ENCODE measurements at places on chromosomes 12 and 14.

GRCh38 chr12:116138364-116138763, 139.1 kb downstream of the MED13L start:
- no peak for DNase-seq

- no peak for DNase-seq
Measured at GRCh38 chr12:12947902-12948301, 4.1 kb downstream of the GPRC5D start.

GRCh38 chr14:28756884-28757570, 9.6 kb upstream of the FOXG1 start:
- DNase-seq: no peak

- no peak for DNase-seq
Measured at GRCh38 chr12:107990325-107990724, 138.8 kb upstream of the WSCD2 start.

- DNase-seq: no peak
Measured at GRCh38 chr14:90551070-90551704, 154.4 kb downstream of the CALM1 start.

GRCh38 chr12:97968641-97969197, 506.1 kb downstream of the RMST start:
- DNase-seq: no peak

GRCh38 chr12:91662021-91662420, 479.4 kb upstream of the DCN start:
- DNase-seq: no peak

DNA sequence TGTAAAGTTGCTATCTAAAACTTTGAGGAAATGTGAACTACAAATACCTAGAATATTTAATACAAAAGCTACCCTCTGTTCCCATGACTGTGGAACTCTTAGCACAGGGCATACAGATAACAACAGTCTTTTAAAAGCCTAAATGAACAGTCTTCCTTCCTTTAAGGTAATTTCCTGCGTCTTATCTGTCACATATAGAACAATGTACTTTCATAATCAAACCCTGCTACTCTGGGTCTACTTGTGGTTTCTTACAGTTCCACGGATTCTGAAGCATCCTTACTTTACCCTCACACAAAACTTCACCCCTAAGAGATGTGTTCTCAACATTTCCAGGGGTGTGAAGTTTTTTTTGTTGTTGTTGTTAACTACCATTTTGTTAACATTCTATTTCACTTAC, 5.1 kb downstream of the PKP2 start:
- no peak for DNase-seq

DNA sequence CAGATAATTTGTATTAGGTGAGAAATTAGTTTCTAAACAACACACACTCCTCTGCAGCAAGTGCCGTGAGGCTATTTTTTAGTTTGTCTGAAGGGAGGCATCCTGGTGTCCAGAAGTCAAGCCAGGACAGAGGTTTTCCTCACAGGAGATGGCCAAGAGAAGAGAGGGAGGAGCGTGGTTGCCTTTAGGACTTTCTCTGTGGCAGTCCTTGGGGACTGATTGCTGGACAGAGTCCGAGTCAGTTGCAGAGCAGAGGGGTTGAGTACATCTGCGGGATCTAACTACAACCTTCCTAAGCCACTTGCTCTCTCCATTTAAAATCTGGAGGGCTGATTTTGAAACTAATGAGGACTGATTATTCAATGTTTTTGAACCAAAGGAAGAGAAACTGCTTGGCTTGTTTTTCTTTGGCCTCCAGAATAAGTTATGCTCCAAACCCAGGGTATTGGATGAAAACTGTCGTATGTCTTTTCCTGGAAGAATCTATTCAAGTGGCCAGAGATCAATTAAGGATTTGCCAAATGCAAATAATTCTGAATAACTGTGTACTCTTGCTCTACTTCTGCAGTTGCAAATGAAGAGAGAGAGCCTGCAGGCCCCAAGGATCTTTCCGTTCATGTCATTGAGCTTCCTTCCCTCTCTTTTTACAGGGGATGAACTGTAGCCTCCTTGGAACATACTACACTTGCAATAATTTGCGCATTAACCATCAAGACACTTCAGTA, 1.2 kb downstream of the SLCO1C1 start:
- DNase-seq: no peak

GRCh38 chr12:18897823-18898222, 159.9 kb downstream of the CAPZA3 start:
- no peak for DNase-seq

DNA sequence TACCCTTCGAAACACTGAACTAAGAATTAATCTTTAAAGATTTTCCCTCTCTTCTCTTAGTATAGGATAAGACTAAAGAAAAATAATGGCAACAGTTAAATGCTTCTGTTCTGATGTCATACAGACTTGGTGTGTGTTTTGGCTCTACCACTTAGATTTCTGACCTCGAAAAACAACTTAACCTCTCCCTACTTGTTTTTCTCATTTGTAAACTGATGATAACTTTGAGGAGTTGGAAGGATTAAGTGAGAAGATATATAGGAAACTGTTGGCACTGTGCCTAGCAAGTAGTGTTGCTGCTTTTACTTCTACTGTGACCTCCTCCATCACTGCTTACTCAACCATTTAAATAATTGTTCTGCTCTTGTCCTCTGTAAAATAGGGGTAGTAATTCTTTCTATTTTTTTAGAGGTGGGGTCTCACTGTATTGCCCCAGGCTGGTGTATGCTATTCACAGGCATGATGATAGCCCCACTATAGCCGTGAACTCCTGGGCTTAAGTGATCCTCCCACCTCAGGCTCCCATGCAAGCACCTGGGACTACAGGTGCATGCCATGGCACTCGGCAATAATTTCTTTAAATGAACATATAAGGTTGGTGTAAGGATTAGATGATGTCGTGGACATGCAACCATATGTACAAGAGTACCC, 22.4 kb downstream of the PALS1 start:
- DNase-seq: no peak

DNA sequence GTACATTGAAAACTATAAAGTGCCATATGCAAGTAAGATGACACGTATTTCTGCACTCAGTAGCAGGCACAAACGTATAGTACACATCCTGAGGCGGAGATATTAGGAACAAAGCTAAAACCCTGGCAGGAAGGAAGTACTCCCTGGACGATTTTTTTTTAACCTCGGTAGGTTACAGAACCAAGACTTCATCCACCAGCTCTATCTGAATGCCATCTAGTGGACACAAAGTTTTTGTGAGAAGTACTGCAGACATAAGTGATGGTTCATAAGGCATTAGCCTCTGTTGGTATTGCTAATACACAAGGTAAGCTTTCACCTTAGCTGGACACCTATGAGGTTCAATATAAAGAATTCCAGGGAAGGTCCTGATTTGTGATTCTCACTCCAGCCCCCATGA, 83.0 kb upstream of the CCDC196 start:
- DNase-seq: no peak

DNA sequence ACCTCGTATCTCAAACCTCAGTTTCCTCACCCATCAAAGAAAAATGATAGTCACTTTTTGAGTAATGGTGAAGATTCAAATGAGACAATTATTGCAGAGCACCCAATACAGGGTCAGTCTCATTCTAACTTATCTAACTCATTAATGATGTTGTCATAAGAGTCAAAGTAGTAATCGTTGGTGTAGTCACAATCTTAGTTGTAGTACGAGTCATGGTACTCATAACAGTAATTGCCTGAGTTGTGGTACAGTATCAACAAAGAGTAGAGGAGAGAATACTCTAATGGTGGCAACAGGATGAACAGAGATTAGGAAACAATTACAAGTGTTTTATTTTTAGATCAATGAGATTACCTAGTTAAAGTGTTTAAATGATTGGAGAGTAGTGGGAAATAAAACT, 93.6 kb upstream of the TMTC2 start:
- DNase-seq: no peak

DNA sequence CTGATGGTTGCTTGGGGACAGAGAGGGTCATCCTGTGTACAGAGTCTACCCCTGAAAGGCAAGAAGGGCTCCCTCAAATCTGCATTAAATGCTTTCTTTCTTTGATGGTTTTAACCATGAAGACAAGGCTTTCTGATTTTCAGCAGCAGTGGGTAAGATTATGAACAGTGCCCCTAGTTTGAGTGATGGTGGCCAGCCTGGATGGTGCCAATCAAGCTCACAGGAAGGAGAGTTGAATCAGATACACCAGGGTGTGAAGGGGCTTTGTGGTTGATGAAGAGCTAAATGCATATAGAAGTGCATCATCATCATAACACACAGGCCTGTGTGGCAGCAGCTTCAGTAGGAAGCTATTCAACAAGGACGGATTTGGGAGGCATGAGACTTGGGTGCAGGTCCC, 5.7 kb downstream of the KRT85 start:
- no peak for DNase-seq

DNA sequence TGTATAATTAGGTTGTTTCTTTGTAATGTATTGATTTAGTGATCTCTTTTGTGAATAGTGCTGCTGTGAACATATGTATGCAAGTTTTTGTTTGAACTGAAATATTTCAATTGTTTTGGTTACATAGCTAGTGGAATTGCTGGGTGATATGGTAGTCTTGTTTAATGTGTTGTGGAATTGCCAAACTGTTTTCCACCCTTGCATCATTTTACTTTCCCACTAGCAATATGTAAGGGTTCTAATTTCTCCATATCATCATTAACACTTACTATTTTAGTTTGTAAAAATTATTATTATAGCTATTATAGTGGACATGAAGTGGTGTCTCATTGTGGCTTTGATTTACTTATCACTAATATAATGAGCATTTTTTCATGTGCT, 5.9 kb downstream of the G2E3 start:
- DNase-seq: no peak

DNA sequence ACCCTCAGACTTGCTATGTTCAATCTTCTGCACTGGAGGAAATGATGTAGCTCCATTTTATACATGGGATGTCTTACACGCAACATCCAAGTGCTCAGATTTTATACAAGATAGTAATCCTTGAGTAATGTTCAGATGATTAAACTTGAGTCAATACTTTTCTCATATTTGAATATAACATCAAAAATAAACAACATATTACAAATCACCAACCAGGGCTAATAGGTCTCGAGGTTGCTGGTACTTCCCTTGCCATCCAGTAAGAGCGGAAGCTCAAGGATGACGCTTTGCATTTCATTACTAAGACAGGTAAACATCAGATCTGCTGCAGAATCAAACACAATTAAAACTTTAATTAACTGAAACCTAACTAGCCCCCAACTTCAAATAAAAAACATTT, 97.3 kb downstream of the FOXN3 start:
- DNase-seq: no peak

GRCh38 chr12:70971001-70971794, 50.7 kb upstream of the PTPRR start:
- DNase-seq: no peak

GRCh38 chr14:73460691-73461127, 2.4 kb upstream of the NUMB start:
- DNase-seq: no peak

DNA sequence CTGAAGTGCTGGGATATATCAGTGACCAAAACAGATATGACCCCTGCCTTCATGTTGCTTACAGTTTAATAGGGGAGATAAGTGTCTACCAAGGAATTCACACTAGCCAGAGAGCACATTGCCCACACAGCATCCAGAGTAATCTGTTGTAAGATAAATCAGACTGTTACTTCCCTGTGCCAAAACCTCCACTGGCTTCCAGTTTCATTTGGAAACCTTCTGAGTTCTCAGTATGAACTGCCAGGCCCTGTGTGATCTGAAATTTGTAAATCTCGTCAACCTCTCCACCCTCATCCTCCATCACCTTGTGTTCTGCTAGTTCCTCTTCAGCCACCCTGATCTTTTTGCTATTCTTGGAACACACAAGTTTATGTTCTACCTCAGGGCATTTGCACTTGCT, 154.7 kb downstream of the ETV6 start:
- no peak for DNase-seq

DNA sequence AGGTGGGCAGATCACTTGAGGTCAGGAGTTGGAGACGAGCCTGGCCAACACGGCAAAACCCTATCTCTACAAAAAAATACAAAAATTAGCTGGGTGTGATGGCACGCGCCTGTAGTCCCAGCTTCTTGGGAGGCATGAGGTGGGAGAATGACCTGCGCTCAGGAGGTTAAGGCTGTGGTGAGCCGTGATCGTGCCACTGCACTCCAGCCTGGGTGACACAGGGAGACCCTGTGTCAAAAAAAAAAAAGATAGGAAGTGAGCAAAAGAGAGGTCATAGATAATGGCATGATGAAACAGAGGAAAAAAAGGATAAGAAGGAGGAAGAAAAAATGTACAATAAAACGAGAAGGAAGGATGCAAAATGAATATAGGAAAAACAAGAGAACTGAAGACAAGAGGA, 159.5 kb downstream of the ETV6 start:
- no peak for DNase-seq

GRCh38 chr12:21980544-21980943, 39.3 kb upstream of the ABCC9 start:
- no peak for DNase-seq

- DNase-seq: no peak
Measured at GRCh38 chr12:4174417-4174816, 99.1 kb upstream of the CCND2 start.

GRCh38 chr12:129615001-129615400, 288.8 kb downstream of the TMEM132D start:
- no peak for DNase-seq

GRCh38 chr14:96385385-96385784, 6.5 kb upstream of the AK7 start:
- no peak for DNase-seq

- DNase-seq: no peak
Measured at GRCh38 chr12:11672256-11673191, 23.1 kb downstream of the ETV6 start.

DNA sequence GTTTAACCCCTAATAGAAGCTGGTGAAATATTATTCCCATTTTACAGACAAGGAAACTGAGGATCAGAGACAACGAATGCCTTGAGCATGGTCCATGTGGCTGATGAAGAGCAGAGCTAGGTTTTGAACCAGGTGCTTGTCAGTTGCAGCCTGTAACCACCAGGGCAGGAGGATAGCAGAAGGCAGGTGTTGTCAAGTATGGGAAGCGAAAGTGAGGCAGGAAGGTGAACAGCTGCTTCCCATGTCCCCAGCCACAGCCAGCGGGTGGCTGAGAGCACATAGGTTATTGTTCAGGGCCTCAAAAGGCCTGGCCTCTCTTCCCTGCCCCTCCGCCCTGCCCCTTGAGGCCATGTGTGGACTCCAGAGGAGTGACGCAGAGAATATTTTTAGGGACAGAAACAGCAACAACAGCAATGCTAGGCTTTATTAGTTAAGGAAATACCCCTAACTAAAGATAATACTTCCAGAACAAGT, 39.6 kb downstream of the IQSEC3 start:
- no peak for DNase-seq

DNA sequence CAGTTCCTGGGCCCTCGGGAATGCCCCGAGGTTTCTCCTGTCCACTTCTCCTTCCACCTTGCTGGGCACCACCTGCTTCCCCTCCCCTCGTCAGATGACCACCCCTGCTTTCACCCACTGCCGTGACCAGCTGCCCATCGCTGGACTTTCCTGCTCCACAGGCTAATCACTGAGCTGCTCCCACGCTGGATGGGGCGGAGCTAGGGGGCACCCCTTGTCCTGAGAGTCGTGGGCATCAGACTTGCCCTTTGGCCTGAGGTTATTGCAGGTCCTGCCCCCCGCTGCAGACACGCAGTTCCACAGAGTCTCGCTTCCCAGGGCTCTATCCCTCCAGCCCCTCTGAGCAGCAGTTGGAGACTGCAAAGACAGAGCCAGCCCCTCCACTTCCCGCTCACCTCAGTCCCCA, 427 bp downstream of the SLC6A12 start:
- no peak for DNase-seq

- DNase-seq: no peak
Measured at GRCh38 chr12:93639406-93639805, 37.8 kb upstream of the CRADD start.

Measured in activated CD4-positive, CD25-positive, alpha-beta regulatory T cell treated with anti-CD3 and anti-CD28 coated beads, Interleukin-2, amount 50 U/mL, for 16 hours (primary cell).